ENCODE measurements at places on chromosomes 4 and X.

GRCh38 chr4:22245294-22245693, 270.6 kb downstream of the ADGRA3 start:
- DNase-seq: no peak

DNA sequence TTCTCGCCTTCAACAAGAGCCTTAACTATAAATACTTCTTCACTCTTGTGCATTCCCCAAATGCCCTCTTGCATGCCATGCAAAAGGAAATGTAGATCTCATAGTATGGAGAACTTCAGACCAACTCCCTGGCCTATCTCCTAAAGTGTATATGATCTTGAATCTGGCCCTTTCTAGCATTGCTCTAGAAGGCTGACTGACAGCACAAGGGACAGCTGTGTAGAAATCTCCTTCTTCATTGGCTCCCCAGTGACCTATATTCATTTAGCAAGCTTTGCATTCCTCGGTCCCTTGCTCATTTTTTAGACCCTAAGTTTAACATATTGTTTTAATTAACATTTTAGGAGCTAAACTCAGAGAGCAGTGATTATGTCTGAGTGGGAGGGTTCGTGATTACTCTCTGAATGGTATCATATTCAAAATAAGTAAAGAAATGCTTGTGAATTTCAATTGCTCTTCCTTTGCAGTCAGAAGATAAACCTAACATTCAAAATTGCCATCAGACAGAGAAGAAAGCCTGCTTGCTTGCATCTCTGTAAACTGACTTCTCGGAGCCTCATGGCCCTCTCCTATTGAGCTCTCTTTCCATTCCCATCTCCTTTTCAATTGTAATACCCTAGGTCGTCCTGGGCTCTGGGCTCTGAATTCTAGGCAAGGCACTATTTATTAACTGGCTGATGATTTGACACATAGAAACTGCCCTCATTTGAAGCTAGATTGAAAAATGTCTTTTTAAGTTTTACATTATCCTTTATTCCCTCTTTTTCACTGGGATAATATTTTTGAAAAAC, 120.3 kb upstream of the PRKG2 start:
- DNase-seq: no peak

GRCh38 chr4:89294573-89295269, 12.9 kb downstream of the GPRIN3 start:
- no peak for DNase-seq

- DNase-seq: no peak
Observed at GRCh38 chr4:78174891-78175290, 117.8 kb downstream of the FRAS1 start.

DNA sequence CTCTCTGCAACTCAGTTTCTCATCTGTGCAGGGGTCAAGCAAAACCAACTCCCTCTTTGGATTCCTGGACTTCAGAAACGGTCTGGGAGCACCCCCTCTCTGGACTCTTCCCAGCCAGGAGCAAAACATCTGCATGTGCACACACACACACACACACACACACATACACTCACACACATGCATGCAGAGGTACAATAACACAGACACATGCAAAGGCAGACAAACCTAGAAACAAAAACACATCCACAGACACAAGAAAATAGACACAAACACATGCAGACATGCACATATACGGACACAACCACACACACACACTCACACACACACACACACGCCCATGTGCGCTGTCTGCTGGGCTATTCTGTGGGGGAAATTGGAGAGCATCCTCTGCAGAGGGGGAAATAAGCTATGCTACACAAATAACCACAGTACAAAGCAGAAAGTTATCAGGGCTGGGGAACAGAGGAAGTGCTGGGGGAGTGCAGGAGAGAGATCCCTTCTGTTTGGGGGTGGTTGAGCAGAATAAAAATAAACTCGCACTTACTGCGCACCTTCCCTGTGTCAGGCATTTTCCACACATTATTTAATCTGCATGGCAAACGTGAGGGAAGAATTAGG, 19.9 kb downstream of the IQSEC2 start:
- DNase-seq: no peak

Measured in iPS DF 6.9 (cell line).